ENCODE measurements at places on chromosomes 2 and 18.

- DNase-seq: peak; percentile 83
Observed at GRCh38 chr18:57881818-57882413, 78.8 kb upstream of the ATP8B1 start.

GRCh38 chr18:59054496-59055287 is 85.0 kb upstream of the SEC11C start:
- no peak for DNase-seq

DNA sequence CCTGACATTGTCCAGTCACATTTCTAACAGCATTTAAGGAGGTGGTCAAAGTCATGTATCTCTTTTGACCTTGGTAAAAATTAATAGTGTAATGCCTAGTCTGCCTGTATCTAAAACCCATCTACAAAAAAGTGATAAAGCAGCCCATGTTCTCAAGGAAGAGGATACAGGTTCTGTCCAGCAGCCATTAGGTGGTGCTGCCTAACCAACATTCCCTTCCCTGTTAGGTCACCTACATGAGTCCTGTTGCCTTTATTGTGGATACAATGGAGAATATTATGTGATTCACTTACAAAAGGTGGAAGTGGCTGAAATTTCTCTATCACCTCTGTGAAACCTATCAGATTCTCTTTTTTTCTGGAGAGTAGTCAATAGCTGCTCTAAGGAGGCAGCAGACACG is 52.5 kb downstream of the AQP4 start:
- DNase-seq: peak; percentile 38

- DNase-seq: no peak
Observed at GRCh38 chr2:230414302-230414701, 1.7 kb upstream of the SP100 start.

DNA sequence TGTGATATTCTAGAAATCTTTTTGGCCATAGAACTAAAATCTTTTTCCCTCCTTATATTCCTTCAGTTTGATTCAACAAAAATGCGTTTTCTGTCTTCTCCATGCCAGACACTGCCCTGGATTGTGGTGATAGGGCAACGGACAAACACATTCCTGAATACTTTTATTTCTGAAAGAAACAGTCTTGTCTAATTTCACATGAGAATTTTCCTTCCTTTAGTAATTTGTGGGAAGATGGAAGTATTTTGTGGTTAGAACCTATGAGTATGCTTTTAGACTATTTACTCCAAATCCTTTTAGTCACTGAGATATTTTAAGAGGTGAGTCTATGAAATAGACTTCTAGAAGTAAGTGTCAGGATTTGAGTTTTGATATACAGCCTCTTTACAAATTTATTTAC is 49.6 kb downstream of the COL5A2 start:
- DNase-seq: no peak

GRCh38 chr2:175366815-175367214 is 185.3 kb upstream of the ATP5MC3 start:
- DNase-seq: peak; percentile 23

GRCh38 chr2:234293973-234294372 is 202.9 kb downstream of the ARL4C start:
- peak; percentile 41 for DNase-seq

- DNase-seq: peak; percentile 35
Observed at GRCh38 chr18:34221971-34222306, 2.8 kb downstream of the NOL4 start.

GRCh38 chr2:70515938-70516337 is 37.7 kb downstream of the TGFA start:
- no peak for DNase-seq
